Heart right ventricle (tissue), 16 donors: ENCODE measurements at places on chromosomes 3 and 15. TPM values are rescaled to one million over a fixed set of nuclear protein-coding genes. Genes with fewer than 3 reads are reported as not detected.

Gene RAD51
- total RNA-seq = 1.3 TPM

Gene ACTRT3
- 0.34 TPM for total RNA-seq

GRCh38 chr15:90031231-90031791, 30.2 kb downstream of the ZNF710 start:
- no peak for DNase-seq

DNA sequence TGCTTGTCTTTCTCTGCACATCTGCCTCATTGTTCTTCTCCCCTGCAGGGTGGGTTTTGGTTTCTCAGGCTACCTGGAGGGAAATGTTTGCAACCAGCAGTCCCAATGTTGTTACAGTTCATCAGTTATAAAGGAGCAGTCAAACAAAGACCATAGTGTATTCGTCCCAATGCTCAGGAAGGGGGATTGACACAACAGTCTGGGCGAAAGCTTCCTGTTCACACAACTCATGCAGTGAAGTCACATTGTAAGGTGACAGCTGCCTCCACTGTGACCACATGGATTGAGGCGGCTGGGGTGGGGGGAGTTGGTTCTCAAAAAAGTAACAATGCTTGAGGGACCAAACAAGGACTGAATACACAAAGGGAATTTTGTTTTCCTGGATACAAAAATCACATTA, 28.8 kb upstream of the TF start:
- no peak for DNase-seq

DNA sequence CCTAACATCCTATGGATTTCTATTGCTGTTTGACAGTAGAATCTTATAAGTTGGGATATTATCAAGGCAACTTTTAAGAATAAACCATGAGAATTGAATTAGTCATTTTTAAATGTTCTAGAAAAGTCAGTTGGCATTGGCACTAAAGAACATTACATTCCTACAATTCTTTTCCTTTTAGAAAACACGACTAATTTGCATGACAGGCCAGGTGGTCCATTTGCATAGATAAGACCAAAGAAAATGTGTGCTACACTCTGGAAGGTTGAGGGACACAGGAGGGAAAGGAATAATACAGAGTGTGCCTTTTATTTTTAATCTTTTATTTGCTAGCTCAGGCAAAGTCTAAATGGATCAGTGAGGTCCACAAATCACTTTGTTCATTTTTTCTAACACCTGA, 962.3 kb downstream of the EPHA3 start:
- DNase-seq = no peak

GRCh38 chr3:106765342-106765741, 611.9 kb upstream of the CCDC54 start:
- DNase-seq = no peak

DNA sequence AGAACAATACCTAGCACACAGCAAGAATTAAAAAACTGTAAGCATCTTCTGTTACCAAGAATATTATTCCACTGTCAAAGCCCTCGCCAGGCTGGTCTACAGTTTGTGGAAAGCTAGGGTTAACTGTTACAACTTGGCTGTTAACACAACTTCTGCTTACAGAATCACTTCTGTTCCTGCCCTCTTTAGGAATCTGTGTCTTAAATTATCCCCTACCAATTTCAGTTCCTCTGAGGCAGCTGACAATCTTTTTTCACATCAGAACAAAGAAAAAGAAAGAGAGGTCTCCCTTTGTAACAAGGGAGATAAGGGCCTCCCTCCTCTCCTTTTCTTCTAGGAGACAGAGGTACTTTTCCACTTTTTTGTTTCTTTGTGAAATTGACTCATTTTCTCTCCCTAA, 188.9 kb downstream of the FMN1 start:
- no peak for DNase-seq

DNA sequence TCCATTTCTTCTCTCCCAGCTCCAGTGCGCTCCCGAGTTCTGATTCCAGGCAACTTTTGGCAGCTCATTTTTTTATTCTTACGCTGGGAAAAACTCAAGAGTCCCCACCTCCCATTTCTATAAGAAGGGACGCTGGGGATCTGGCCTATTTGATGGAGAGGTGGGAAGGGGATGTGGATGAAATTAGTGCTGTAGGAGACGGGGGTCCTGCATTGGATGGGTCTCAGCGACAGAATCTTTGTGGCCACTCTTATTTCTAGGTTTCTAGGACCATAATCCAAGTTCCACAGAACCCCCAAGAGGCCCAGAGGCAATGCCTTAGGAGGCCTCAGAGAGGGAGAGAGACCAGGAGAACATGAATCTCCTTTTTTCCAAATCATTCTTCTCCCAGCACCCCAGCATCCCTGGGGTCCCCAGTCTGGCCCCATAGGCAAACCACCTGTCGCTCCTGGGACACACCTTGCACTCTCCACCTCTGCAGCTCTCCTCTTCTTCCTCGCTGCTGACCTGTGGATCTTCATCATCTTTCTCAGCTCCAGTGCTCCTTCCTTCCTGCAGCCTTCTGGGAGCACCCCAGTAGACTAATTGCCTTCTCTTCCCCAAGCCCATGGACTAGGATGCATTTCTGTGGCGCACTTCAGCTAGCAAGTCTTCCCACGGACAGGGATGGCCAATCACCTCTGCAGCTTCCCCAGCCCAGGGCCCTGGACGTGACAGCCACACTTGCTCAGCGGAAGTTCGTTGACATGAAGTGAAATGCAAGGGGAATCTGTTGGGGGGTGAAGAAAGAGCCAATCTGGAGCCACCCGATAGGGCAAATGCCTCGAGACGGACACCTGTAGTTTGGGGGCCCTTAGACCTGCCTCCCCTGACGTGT, 100.1 kb upstream of the ALDH1A3 start:
- DNase-seq = no peak

- DNase-seq = peak; percentile 44
Observed at GRCh38 chr3:149657321-149657925, 402 bp downstream of the WWTR1 start.

DNA sequence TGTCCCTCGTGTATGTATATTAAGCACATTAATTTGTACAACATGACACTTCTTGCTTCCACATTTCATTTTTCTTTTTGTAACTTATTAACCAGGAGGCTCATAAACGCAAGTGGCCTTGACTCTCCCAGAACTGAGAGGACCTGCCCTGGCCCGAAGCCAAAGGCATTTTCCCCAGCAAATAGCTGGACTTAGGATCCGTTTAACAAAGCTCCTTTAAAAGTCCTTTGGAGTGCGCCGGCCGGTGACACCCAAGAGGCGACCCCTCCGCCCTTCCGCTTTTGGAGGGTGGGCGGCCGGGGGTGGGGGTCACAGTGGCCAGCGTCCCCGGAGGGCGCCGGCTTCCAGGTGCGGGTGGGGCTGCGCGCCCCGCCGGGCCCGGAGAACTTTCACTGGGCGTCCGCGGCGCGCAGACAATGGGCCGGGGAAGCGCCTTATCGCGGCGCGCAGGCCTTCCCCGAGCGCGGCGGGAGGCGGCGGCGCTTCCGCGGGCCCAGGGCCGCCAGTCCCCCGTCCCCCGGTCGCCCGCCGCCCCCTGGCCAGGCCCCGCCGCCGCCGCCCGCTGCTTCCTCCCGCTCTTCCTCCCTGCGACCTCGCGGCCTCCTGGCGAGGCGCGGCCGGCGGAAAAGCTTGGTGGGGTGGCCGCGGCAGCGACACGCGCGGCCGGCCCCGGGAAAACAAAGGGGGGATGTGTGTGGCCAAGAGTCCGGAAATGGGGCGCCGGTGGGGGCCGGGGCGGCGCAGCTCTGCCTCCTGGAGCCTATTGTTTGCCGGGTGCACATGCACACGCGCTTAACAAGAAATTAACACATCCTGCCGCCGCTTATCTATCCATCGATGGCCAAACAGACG, 613.4 kb downstream of the MCTP2 start:
- peak; percentile 76 for DNase-seq

GRCh38 chr3:148319161-148319915, 378.4 kb upstream of the AGTR1 start:
- DNase-seq = no peak

DNA sequence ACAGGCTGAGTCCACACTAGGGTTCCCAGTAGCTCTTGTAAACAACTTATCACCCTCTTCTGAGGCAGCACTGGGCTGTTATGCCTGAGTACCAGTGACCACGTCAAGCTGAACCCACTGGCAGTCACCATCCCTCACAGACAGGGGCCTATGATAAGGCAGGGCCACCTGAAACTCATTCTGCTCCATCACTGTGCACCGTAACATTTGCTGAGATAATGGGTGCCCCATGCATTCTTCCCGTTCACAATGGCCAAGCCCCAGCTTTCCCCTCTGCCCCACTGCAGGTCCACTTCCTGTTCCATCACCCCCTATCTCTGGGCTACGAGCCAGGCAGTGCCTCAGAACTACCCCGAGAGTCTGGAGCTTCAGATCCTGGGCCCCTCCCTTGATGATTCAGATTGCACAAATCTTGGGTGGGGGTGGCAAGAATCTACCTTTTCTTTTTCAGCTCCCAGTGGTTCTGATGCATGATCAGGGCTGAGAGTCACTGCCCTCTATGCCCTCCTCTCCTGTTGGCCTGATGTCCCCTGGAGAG, 158.0 kb downstream of the RAB11A start:
- no peak for DNase-seq

GRCh38 chr3:73874606-73875369, 250.0 kb upstream of the PDZRN3 start:
- no peak for DNase-seq

- no peak for DNase-seq
Observed at GRCh38 chr3:33063651-33064051, 33.3 kb downstream of the GLB1 start.
